ENCODE measurements at places on chromosomes 11 and 22. TPM values are rescaled to one million over a fixed set of nuclear protein-coding genes. Genes with fewer than 3 reads are reported as not detected.

The KRTAP5-2 gene
- not detected for polyA plus RNA-seq

The GSTT2B gene
- 8.5 TPM for polyA plus RNA-seq

The OR10A2 gene
- not detected for polyA plus RNA-seq

The DRD4 gene
- 0.14 TPM for polyA plus RNA-seq

The MICAL2 gene
- 62.9 TPM for polyA plus RNA-seq

The KCNE3 gene
- polyA plus RNA-seq = 2.2 TPM

The STIP1 gene
- 99.7 TPM for polyA plus RNA-seq

The HOATZ gene
- polyA plus RNA-seq = not detected

- no peak for DNase-seq
Measured at GRCh38 chr11:33560729-33561128, 139.9 kb downstream of the C11orf91 start.

GRCh38 chr22:48950151-48950915 is 877.3 kb downstream of the BRD1 start:
- DNase-seq = no peak

DNA sequence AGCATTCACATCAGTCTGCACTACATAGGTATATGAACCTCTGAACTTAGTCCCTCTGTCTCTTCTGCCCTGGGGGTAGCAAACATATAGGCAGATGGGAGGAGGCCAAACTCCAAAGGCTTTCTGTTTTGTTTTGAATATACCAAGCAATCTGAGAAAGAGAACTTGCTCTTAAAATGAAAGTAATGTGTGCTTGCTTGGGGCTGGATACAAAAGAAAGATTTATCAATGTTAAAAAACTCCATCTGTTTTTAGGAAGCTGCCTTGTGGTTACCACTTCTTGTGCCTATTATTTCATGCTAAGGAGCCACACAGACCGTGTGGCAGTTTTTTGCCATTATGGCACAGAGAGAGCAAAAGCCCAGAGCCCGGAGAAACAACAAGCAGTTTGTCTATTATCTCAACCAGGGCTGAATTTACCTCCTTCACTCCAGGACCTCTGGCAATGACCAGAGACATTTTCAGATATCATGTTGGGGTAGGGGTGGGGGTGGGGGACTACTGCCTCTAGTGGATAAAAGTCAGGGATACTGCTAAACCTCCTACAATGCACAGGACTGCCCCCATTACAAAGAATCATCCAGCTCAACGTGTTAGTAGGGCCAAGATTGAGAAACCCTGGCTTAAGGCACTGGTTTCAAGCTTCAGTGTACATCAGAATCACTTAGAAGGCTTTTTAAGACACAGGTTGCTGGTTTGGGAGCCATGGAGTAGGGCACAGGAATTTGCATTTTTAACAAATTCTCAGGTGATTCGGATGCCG is 124.2 kb downstream of the APIP start:
- no peak for DNase-seq

GRCh38 chr22:38068641-38069371 is 11.6 kb downstream of the PICK1 start:
- no peak for DNase-seq

- DNase-seq = no peak
Measured at GRCh38 chr22:45429424-45429823, 15.9 kb downstream of the RIBC2 start.

DNA sequence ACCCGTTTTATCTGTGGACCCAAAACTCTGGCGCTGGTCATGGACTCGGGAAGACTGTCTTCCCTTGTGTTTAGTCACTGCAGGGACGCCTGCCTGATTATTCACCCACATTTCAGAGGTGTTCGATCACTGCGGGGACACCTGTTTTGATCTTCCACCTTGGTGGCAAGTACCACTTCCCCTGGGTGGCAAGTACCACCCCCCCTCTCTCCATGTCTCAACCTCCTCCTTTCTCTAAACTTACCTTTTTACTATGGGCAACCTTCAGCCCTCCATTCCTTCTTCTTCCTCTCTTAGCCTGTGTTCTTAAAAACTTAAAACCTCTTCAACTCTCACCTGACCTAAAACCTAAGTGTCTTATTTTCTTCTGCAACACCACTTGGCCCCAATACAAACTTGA is 1.9 kb upstream of the NDUFC2 start:
- DNase-seq = no peak

GRCh38 chr22:28027453-28028448 is 108.7 kb upstream of the PITPNB start:
- DNase-seq = peak; percentile 81

GRCh38 chr11:67227726-67228125 is 38.5 kb upstream of the GRK2 start:
- DNase-seq = no peak

GRCh38 chr11:42329929-42330565 is 870.6 kb upstream of the LRRC4C start:
- DNase-seq = no peak

- DNase-seq = peak; percentile 36
Measured at GRCh38 chr22:37983860-37984791, at the start of gene SOX10. TSS of gene SOX10 (minus strand) at chr22:37984555. CDS start at chr22:37983784, 771 bp downstream.

DNA sequence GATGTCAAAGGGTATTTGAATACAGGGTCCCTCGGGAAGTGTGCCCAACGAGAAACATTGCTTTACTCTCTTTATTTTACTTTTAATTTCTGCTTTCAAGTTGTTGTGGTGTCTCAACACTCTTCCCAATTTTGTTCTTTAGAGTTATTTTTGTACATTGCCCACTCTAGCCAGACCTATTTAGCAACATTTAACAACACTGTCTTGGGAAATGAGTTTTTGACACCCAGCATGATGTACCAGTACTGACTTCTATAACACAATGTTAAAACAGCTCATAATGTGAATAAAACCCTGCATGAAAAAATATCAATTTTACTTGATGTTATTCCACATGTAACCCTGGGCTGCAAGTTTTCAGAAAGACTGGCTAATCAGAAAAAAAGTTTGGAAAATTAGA is 350.2 kb upstream of the PITPNB start:
- no peak for DNase-seq

DNA sequence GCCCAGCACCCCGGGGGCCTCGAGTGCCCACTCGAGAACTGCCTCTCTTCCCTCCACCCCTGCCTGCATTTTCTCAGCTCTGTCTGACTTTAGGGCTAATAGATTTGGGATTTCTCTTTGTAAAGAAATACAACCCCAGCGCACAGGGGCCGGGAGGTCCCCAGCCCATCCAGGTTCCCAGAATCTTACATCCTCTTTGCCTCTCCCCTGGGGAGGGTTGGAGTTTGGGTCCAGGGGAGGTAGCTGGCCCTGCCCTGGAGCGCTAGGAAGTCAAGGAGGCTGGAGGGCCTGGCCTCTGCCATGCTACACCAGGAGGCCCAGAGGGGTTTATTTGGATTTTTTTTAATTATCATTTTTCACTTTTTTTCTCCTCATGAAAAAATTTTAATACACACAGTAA is 65.7 kb upstream of the LMO1 start:
- DNase-seq = no peak

- no peak for DNase-seq
Measured at GRCh38 chr11:86418513-86418912, 43.8 kb downstream of the CCDC81 start.

- no peak for DNase-seq
Measured at GRCh38 chr11:62726915-62727164, 417 bp downstream of the HNRNPUL2 start.

DNA sequence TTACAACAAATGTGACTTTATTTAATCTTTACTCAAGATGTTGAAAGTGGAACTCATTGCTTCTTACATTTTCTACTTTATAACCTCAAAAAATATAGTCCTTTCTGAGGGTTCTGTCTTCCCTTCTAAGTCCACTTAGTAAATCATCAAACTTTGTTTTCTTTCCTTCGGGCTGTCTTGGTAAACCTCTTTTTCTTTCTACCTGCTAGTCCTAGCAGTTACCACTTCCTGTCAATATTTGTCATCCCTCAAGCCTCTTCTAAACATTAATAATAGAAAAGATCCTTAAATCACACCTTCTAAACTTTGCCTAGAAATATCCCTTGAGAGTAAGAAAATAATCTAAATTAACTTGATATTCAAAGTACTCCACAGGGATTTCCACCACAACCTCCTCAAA is 580.4 kb downstream of the CNTN5 start:
- no peak for DNase-seq

GRCh38 chr11:32615422-32615821 is 31.8 kb downstream of the EIF3M start:
- DNase-seq = no peak

DNA sequence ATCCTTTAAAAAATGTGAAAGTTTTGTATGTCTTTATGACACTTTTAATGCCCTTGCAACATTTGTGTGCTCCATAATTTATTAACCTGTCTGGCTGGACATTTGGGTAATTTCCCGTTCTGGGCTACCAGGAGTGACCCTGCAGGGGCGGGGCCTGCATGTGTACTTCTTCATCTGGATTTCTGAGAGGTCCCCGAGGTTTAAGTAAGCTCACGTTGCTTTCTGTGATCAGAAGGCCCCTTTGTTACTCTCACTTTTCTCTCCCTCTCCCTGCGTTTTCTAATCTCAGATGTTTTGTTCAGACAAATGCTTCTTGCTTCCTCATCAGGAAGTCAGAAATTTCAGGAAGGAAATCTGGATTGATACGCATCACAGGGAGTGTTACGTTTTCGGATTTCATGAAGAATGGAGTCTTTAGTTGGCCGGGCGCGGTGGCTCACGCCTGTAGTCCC is 78.9 kb upstream of the CRYBB3 start:
- DNase-seq = no peak

DNA sequence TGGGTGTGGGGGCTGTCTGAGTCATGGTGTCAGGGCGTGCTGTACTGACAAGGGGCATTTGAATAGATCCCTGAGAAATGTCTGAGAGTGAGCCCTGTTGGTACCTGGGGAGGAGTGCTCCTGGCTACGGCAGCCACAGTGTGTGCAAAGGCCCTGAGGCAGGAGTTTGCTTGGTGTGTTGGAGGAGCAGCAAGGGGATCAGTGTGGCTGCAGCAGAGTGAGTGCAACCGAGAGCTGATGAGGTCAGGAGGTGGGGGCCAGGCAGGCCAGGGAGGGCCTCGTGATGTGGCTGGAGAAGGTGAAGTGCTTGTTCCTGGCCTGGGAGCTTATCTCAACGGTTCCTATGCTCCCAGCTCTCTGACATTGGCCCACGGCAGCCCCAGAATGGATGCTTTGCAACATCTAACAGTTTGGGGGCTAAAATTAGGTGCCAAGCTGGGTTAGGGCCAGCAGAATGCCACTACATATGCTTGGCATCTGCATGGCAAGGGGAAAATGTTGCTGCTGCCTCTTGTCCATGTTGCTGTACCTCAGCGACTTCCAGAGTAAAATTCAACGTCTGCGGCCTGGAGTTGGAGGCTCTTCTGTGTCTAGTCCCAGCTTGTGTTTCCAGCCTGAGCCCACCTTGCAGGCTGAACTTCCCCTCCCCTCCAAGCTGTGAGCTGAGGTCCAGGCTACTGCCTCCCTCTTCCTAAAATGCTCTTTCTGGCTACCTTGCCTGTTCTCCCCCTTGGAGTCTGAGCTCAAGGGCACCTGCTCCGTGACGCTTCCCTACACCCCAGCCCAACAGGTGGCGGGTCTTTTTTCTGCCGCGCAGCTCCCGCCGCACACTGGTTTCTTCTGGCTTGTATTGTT is 48.2 kb upstream of the MYEOV start:
- no peak for DNase-seq

GRCh38 chr11:35622070-35622469 is 3.8 kb downstream of the FJX1 start:
- no peak for DNase-seq

- no peak for DNase-seq
Measured at GRCh38 chr11:117175781-117176180, 2.8 kb upstream of the SIDT2 start.

DNA sequence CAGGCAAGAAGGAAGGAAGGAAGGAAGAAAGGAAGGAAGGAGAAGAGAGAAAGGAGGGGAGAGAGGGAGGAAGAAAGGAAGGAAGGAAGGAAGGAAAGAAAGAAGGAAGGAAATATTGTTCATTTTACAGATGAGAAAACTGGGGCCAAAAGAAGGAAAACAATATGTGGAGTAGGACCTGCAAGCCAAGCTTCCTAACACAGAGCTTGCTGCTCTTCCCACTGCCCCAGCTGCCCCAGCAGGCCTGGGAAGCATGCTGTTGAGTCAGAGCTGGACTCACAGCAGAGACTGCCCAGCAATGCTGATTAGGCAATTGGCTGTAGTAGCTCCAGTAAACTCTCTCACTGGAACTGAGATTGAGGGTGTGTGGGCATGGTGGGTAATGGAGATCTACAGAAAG is 42.6 kb upstream of the SMCO4 start:
- DNase-seq = no peak

GRCh38 chr11:46560300-46560991 is 33.4 kb downstream of the AMBRA1 start:
- no peak for DNase-seq

DNA sequence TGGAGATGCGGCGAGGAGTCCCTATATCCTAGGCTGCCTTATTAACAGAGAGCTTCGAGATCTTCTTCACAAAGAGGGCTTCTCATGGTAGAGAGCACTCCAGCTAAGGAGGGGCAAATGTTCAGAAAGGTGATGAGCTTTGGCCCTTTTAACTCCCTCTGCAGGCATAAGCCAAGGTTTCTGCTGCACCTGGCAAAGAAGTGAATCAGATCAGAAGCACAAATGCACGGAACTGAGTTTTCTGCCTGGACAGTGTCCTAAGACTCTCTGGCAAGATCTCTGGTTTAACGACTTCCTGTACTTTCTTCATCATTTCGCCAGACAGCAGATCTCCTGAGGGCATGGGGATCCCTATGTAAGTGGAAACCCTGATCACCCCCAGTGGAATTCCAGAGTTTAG is 37.2 kb downstream of the POU2AF3 start:
- no peak for DNase-seq

GRCh38 chr22:39530116-39530515 is 2.4 kb downstream of the RPS19BP1 start:
- no peak for DNase-seq

- DNase-seq = no peak
Measured at GRCh38 chr11:67194096-67194495, 72.2 kb upstream of the GRK2 start.

DNA sequence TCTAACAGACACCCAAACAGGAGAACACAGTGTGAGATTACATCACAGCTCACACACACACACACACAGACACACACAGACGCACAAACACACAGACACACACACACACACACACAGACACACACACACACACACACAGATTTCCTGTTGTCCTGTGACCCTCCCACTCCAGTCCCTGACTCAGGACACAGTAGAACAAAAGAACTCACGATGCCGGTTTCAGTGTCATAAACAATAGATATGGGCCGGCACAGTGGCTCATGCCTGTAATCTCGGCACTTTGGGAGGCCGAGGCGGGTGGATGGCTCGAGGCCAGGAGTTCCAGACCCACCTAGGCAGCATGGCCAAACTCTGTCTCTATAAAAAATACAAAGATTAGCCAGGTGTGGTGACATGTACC is 13.8 kb upstream of the KAT5 start:
- no peak for DNase-seq

DNA sequence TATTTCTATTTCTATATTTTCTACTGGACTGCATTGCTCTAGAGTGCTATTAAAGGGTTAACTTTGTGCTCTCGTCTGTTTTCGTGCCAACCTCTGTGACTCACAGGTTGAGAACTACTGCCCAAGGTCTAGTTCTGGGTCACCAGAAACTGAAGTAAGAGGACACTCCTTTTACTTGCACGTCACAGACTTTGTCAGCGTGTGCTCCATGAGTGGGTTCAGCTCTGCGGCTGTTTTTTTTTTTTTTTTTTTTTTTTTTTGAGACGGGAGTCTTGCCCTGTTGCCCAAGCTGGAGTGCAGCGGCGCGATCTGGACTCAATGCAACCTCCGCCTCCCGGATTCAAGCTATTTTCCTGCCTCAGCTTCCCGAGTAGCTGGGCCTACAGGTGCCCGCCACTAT is 49.8 kb downstream of the CLMP start:
- DNase-seq = peak; percentile 43
